ENCODE measurements at places on chromosomes 6 and 20. TPM values are rescaled to one million over a fixed set of nuclear protein-coding genes. Genes with fewer than 3 reads are reported as not detected.

DNA sequence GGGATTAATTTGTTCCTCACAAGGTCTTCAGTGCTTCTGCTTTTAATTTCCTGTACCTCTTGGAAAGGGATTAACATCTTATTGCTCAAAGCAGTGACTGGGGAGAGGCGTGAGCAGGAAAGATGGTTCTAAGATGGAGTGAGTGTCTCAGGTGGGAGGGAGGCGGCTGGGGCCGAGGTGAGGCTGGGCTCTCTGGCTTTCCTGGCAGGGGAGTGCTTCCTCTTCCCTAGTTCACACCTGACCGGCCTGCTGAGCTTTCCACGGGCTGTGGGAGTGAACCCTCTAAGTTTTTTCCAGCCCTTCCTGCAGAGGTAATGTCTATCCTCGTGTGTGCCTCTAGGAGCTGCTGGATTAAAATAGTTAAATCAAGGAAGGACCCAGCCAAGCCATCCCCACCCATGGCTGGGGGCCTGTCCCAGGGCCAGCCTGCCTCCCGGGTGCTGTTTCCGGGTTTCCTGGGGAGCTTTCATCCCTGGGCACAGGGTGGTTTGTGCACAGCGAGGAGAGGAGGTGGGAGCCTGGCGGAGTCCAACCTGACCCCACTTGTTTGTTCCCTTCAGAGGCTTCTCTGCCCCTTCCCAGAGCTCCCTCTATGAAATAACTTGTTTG lies 179.1 kb downstream of the TFAP2C start:
- DNase-seq = no peak

DNA sequence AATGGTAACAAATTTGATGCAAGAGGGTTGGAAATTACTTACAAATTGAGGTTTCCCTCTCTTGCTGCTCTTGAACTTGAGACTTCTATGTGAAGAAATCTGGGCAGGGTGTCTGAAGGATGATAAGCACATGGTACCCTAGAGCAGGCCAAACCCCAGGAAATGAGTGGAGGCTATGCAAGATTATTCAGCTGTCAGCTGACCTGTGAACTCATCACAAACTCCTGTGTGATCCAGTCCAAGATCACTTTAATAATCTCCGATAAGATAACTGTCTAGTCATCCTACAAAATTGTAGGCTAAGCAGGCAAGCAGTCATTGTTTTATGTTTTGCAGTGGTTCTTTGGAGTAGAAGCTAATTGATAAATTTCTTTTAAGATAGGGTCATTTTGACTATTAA lies 213.1 kb downstream of the BTBD3 start:
- no peak for DNase-seq

GRCh38 chr6:151551223-151551857 lies 57.5 kb downstream of the CCDC170 start:
- DNase-seq = no peak

The C20orf173 gene
- not detected for total RNA-seq

GRCh38 chr6:160076009-160076408 lies 45.6 kb upstream of the SLC22A1 start:
- no peak for DNase-seq
